ENCODE measurements at places on chromosomes 16 and 17.
A peak's percentile ranks its signal among the peaks of the same experiment; 100 is the strongest.

DNA sequence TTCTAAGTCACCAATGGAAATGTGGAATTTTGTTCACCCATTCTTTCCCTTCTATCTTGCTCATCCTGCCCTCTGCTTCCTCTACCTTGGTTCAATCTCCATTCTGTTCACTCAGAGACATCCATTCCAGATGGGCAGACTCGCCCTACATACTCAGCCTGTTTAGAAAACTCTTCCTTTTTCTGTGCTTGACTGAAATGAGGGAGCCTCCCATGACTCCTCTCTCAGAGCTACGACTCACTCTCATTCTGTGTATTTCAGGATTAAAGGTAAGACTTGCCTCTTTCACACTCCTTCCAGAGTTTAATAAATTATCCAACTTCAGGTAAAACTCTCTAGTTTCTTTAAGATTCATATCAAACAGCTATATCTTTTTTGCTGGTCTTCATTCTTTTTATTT is 182.8 kb downstream of the HS3ST3A1 start:
- no peak for DNase-seq
- H3K36me3 ChIP-seq = peaks cover 3% of the 10 kb centered on the region
- peaks cover 12% of the 10 kb centered on the region for H3K4me1 ChIP-seq
- H3K4me3 ChIP-seq = no peak overlapping the region

GRCh38 chr16:87657621-87658192 is 55.4 kb downstream of the JPH3 start:
- H3K4me1 ChIP-seq = no peaks in the 10 kb centered on the region
- no peak overlapping the region for H3K4me3 ChIP-seq
- H3K27me3 ChIP-seq = peaks cover 17% of the 10 kb centered on the region

GRCh38 chr17:28716740-28717577 is 709 bp downstream of the RAB34 start:
- H3K27me3 ChIP-seq = peaks cover 8% of the 10 kb centered on the region
- peaks cover 61% of the 10 kb centered on the region for H3K4me1 ChIP-seq
- peaks cover 33% of the 10 kb centered on the region for H3K36me3 ChIP-seq
- peak overlapping the region; percentile 93 for H3K27ac ChIP-seq
- H3K4me3 ChIP-seq = peak overlapping the region; percentile 87
- peak; percentile 32 for DNase-seq

GRCh38 chr16:15874745-15875314 is 13.6 kb downstream of the CEP20 start:
- no peak overlapping the region for H3K4me3 ChIP-seq
- no peak overlapping the region for H3K27ac ChIP-seq
- no peaks in the 10 kb centered on the region for H3K36me3 ChIP-seq
- DNase-seq = peak; percentile 43

- H3K36me3 ChIP-seq = no peaks in the 10 kb centered on the region
- no peak overlapping the region for H3K4me3 ChIP-seq
- DNase-seq = no peak
- H3K27ac ChIP-seq = no peak overlapping the region
- no peaks in the 10 kb centered on the region for H3K4me1 ChIP-seq
Measured at GRCh38 chr16:3364774-3365427, 9.2 kb downstream of the OR2C1 start.

DNA sequence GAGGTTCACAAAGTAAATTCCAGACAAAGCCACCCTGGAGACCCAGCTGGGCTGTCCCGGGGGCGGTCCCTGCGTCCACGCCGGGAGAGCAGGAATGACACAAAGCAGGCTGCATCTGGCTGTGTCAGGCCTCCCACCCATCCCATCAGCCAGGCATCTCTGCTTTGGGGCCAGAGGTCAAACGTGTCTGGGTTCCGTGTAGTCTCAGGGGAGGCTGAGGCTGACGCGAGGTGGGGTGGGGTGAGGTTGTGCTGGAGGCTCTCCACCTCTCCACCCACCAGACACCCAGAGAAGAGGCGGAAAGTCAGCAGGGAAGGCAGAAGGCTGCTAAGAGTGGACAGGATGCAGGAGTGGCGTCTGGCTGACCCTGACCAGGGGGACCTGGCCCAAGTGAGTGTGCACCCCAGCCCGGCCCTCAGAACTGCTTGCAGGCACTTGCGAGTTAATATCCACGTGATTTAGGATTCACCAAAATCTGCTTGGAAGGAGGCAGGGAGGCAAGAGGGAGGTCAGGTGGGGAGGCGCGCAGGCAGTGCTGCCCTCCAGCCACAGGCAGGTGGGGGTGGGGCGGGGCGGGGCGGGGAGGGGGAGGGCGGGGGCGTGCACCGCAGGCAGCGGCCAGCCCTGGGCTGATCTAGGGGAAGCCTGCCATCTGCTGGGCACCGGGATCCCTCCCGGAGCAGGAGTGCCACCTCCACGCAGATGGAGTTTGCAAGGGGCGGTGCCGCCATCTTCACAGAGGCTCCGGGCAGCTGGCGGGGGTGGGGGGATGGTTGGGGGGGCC is 44.3 kb downstream of the TBC1D16 start:
- peak overlapping the region; percentile 65 for H3K4me3 ChIP-seq
- peaks cover 4% of the 10 kb centered on the region for H3K27me3 ChIP-seq
- H3K4me1 ChIP-seq = peaks cover 47% of the 10 kb centered on the region
- DNase-seq = peak; percentile 77
- peak overlapping the region; percentile 47 for H3K27ac ChIP-seq

DNA sequence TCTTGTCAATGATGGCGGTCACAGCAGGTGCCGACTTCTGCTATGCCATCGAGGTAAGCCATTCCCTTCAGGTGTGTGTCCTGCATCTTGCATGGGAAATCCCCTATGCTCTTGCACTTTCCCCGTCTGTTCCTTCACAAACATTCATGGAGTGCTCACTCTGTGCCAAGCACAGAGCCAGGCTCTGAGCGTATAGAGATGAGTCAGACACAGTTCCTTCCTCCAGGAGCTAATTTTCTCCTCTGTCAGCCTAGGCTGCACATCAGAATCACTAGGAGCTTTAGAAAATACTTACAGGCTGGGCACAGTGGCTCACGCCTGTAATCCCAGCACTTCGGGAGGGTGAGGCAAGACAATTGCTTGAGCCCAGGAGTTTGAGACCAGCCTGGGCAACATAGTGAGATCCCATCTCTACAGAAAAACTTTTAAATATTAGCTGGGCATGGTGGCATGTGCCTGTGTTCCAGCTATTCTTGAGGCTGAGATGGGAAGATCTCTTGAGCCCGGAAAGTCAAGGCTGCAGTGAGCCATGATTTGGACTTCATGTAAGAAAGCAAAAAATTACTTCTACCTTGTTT is 14.1 kb downstream of the PRMT7 start:
- H3K36me3 ChIP-seq = peaks cover 4% of the 10 kb centered on the region
- DNase-seq = no peak
- no peaks in the 10 kb centered on the region for H3K27me3 ChIP-seq
- H3K4me1 ChIP-seq = no peaks in the 10 kb centered on the region
- no peak overlapping the region for H3K4me3 ChIP-seq
- no peak overlapping the region for H3K27ac ChIP-seq

DNA sequence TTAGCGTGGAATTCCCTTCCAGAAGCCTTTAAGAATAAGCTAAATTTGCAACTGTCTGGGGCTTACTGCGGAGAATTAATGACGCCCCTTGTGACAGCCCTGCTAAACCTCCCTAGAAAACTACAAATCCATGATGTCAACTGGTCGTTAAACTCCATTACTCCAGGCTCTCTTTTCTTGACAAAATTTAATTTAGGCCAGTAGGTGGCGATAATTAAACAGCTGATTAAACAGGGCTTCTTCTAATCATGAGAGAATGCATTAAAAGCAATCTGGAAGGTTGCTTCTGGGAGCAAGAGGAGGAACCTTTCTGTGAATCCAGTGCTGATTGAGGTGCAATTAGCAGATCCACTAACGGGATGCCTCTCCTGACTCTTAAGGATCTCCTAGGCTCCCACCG is 8.1 kb upstream of the NLRP1 start:
- no peak overlapping the region for H3K4me3 ChIP-seq
- peaks cover 12% of the 10 kb centered on the region for H3K27me3 ChIP-seq
- H3K4me1 ChIP-seq = peaks cover under 1% of the 10 kb centered on the region
- no peak overlapping the region for H3K27ac ChIP-seq

DNA sequence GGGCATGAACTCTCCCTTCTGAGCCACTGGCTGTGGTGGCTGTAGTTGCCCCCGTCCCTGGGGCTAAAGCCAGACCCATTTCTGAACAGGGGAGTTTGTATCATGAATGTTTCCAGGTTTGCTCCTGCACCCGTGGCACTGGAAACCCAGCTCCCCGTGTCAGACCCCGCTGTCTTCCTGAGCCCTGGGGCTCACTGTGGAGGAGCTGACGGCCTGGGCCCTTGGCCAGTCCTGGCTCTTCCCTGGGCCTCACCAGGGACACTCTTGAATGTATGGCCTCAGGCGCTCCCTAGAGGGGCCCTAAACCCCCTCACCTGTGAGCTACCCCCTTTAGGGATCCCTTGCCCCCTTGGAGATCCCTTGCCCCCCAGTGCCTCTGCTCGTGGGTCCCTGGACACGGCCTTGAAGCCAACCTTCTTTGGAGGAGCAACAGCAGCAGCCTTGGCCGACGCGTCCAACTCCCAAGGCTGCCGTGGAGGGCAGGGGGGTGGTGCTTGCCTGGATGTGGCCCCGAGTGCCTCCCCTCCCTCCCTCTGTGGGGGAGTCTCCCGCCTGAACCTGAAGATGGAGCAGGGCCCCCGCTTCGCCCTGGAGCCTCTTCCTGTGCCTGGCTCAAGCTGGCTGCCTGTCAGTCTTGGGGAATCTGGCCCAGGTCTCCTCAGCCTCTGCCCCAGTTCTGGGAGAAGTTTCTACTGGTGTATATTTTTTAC is 15.9 kb downstream of the CASKIN2 start:
- H3K4me1 ChIP-seq = no peaks in the 10 kb centered on the region
- H3K27me3 ChIP-seq = no peaks in the 10 kb centered on the region
- no peak overlapping the region for H3K27ac ChIP-seq
- H3K4me3 ChIP-seq = peak overlapping the region; percentile 34

- H3K4me3 ChIP-seq = no peak overlapping the region
- H3K36me3 ChIP-seq = no peaks in the 10 kb centered on the region
- H3K4me1 ChIP-seq = no peaks in the 10 kb centered on the region
- H3K27me3 ChIP-seq = peaks cover 38% of the 10 kb centered on the region
- no peak for DNase-seq
- H3K27ac ChIP-seq = no peak overlapping the region
Measured at GRCh38 chr16:71351558-71351901, 7.0 kb upstream of the CALB2 start.

DNA sequence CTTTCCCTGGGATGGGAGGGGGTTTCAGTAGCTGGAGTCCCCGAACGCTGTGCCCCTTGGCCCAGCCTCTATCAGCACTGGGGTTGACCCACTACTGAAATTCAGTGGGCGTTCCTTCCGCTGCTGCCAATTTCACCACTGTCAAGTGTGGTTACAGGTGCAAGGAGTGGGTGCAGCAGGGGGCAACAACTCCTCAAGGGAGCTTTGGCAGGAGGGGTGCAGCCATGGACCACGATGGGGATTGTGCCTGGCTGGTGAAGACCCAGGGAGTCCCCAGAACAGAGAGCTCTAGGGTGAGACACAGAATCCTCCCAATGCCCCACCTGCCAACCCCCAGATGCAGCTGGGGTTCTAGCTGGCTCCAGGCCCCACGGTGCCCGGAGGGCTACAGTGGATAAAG is 123.5 kb upstream of the SDK2 start:
- H3K4me1 ChIP-seq = no peaks in the 10 kb centered on the region
- DNase-seq = no peak
- no peaks in the 10 kb centered on the region for H3K36me3 ChIP-seq
- H3K4me3 ChIP-seq = no peak overlapping the region
- peaks cover 3% of the 10 kb centered on the region for H3K27me3 ChIP-seq
- no peak overlapping the region for H3K27ac ChIP-seq

GRCh38 chr17:40827746-40828453 is 5.5 kb upstream of the KRT10 start:
- H3K36me3 ChIP-seq = peaks cover 3% of the 10 kb centered on the region
- H3K27ac ChIP-seq = no peak overlapping the region
- DNase-seq = no peak
- no peak overlapping the region for H3K4me3 ChIP-seq
- no peaks in the 10 kb centered on the region for H3K4me1 ChIP-seq

DNA sequence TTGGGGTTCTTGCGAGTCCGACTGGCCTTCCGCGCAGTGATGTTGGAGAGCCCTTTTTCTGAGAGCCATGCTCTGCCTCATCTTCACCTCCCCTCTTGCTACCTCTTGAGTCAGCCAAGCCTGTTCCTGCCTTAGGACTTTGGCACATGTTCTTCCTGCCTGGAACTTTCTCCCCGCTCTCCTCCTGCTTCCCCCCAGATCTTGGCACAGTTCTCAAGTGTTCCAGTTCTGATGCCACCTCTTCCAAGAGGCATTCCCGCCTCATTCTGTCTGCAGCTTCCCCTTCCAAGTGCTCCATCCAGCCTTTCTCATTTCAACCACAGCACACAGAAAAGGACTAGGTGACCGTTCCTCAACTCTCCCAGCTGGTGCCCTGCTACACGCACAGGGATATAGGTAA is 7.7 kb downstream of the AKAP1 start:
- peaks cover 3% of the 10 kb centered on the region for H3K27me3 ChIP-seq
- H3K4me3 ChIP-seq = no peak overlapping the region
- no peaks in the 10 kb centered on the region for H3K36me3 ChIP-seq
- no peak for DNase-seq

DNA sequence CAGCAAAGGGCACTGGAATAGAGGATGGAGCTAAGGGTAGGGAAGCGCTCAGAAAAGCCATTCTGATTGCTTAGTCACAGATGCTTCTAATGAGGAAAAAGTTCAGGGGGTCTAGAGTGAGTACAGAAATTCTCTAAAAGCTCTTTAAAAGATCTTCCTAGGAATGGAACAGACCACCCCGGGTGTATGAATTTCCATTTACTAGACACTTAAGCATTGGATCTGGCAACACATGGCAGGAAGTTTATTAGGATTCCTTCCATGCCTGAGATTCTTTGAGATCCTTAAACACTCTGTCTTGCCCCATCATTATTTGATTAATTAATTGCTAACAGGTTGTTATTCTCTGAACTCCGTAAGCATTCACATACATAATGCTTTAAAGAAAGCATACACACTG is 8.5 kb downstream of the KRTAP9-7 start:
- no peak for DNase-seq
- H3K4me3 ChIP-seq = no peak overlapping the region
- H3K27me3 ChIP-seq = peaks cover 28% of the 10 kb centered on the region
- no peaks in the 10 kb centered on the region for H3K36me3 ChIP-seq
- no peak overlapping the region for H3K27ac ChIP-seq

- H3K4me3 ChIP-seq = no peak overlapping the region
- no peak for DNase-seq
- H3K27me3 ChIP-seq = no peaks in the 10 kb centered on the region
- H3K4me1 ChIP-seq = peaks cover 12% of the 10 kb centered on the region
- peak overlapping the region; percentile 11 for H3K27ac ChIP-seq
- peaks cover 4% of the 10 kb centered on the region for H3K36me3 ChIP-seq
Measured at GRCh38 chr17:71792966-71793365, 327.9 kb upstream of the SOX9 start.

- peaks cover 57% of the 10 kb centered on the region for H3K4me1 ChIP-seq
- no peak overlapping the region for H3K27ac ChIP-seq
- peaks cover 5% of the 10 kb centered on the region for H3K36me3 ChIP-seq
- no peak for DNase-seq
- H3K4me3 ChIP-seq = no peak overlapping the region
Measured at GRCh38 chr16:81645266-81645694, 133.8 kb upstream of the PLCG2 start.

DNA sequence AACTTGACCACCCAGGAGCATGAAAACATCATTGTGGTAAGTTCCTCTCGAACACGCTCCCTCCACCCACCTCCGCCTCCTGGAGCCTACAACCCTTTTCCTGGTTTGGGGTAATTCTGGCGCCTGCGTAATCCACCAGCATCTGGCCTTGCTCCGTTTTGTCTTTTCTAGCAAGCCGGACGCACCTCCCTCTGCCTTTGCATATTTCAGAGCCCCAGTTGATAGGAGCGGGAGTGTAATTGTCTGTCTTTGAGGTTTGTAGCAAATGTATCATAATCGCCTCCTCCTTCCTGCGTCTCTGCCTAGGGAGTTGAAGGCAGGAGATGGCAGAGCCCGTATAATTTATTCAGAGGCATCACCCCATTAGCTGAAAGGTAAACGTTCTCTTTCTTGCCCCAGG is 121.3 kb upstream of the PLCG2 start:
- H3K27ac ChIP-seq = no peak overlapping the region
- H3K4me1 ChIP-seq = peaks cover 12% of the 10 kb centered on the region
- no peak for DNase-seq
- H3K27me3 ChIP-seq = no peaks in the 10 kb centered on the region
- H3K4me3 ChIP-seq = no peak overlapping the region
- peaks cover 4% of the 10 kb centered on the region for H3K36me3 ChIP-seq

All from neural crest cell (in vitro differentiated cells).